Glomerular endothelial cell (primary cell): ENCODE measurements at places on chromosomes 16 and 17. TPM values are rescaled to one million over a fixed set of nuclear protein-coding genes. Genes with fewer than 3 reads are reported as not detected.

KRT36 gene
- not detected in 2 replicates for total RNA-seq

AGRP gene
- not detected in 2 replicates for total RNA-seq

ZNF385C gene
- not detected in 2 replicates for total RNA-seq

ATP1B2 gene
- total RNA-seq, result not detected in 2 replicates

NAGS gene
- 1.8 and 4.6 TPM in 2 replicates for total RNA-seq

KRT13 gene
- total RNA-seq, result not detected in 2 replicates

SECTM1 gene
- total RNA-seq, result 1.1 and 2.7 TPM in 2 replicates

NLRC3 gene
- 7.5 and 7.6 TPM in 2 replicates for total RNA-seq

GINS2 gene
- 3.2 and 6.1 TPM in 2 replicates for total RNA-seq

CLEC3A gene
- not detected in 2 replicates for total RNA-seq

BCAR1 gene
- total RNA-seq, result 255 and 278 TPM in 2 replicates

NME1 gene
- 127 and 150 TPM in 2 replicates for total RNA-seq

LRRC46 gene
- total RNA-seq, result 0.24 TPM in 1 of 2 replicates, not detected in the other

PRR29 gene
- total RNA-seq, result 0.12 and 2.0 TPM in 2 replicates

SYCE1L gene
- 2.1 and 11.6 TPM in 2 replicates for total RNA-seq

TSC2 gene
- total RNA-seq, result 56.5 and 83.0 TPM in 2 replicates

ZNF205 gene
- 19.8 and 26.3 TPM in 2 replicates for total RNA-seq

WNK4 gene
- 8.8 and 10.4 TPM in 2 replicates for total RNA-seq

CD300LG gene
- total RNA-seq, result not detected in 2 replicates
